ENCODE measurements at places on chromosomes 2 and 18.

GRCh38 chr2:25257931-25258846, 83.5 kb downstream of the DNMT3A start:
- DNase-seq = no peak

- no peak for DNase-seq
Measured at GRCh38 chr2:10236571-10237391, 65.9 kb upstream of the HPCAL1 start.

DNA sequence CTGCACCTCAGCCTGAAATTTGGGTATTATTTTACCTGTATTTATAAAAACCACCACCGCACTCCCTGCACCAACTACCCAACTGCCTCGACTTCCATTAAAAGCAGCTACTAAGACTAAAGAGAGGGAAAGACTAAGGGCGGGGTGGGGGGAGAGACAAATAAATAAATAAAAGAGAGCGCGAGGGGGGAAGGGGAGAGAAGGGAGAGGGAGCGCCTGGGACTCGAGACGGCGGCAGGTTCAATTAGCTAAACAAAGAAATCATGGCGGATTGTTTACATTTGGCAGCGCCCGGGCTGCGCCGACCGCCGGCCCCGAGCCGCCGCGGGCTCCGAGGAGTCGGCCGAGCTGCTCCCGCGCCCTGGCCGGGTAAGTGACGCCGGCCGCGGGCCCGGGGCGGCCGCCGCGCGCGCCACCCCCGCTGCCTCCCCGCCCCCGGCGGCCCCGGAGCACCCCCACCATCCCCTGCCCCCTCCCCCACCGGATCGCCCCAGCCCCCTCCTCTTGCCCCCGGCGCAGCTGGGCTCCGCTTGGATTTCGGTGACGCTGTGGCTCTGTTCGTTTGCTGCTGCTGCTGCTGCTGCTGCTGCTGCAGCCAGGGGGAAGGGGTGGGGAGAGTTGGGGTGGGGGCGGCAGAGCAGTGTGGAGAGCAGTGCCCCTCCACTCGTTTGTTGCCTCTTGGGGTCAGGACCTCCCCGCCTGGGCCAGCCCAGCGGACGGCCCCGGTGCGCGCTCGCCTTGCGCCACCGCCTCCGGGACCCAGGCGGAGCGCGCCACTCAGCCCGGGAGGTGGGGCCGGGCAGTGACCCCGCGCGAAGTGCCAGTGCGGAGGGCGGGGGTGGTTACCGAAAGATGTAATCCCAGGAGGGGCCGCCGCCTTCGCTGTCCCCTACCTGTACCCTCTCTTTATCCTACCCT, 187.2 kb upstream of the FANCL start:
- DNase-seq = peak; percentile 22

GRCh38 chr18:13434854-13435253, 216.3 kb downstream of the LDLRAD4 start:
- DNase-seq = no peak

DNA sequence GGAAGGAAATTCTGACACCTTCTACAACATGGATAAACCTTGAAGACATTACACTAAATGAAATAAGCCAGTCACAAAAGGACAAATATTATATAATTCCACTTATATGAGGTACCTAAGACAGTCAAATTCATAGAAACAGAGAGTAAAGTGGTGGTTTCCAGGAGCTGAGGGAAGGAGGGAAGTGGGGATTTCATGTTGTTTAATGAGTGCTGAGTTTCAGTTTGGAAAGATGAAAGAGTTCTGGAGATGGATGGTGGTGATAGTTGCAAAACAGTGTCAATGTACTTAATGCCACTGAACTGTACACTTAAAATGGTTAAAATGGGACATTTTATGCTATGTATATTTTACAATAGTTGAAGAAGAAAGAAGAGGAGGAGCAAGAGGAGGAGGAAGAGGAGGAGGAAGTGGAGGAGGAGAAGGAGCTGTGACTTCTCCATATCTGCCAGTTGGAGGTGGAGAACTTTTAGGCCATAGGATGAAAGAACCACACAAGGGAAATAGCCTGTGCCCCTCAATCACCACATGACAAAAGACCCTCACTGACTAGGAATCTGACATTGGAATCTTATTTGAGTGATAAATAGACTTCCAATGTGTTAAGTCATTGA, 55.3 kb upstream of the LGALSL start:
- DNase-seq = no peak

DNA sequence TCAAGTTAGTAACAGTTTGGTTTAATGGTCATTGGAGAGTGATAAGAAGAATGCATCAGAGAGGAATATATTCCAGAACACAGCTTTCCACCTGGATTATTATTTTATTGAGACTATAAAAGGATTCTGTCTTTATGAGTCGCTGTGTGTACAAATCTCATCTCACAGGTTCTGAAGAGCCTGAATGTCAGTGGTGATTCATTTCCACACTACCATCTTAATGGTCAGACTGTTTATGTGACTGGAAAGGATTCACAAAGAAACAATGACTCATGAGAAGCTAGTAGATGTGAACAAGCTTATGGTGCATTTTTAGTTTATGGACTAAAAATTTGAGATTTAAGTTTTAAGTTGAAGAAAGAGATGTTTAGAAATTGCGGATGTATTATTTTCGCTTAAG, 685.4 kb upstream of the NRXN1 start:
- DNase-seq = no peak

DNA sequence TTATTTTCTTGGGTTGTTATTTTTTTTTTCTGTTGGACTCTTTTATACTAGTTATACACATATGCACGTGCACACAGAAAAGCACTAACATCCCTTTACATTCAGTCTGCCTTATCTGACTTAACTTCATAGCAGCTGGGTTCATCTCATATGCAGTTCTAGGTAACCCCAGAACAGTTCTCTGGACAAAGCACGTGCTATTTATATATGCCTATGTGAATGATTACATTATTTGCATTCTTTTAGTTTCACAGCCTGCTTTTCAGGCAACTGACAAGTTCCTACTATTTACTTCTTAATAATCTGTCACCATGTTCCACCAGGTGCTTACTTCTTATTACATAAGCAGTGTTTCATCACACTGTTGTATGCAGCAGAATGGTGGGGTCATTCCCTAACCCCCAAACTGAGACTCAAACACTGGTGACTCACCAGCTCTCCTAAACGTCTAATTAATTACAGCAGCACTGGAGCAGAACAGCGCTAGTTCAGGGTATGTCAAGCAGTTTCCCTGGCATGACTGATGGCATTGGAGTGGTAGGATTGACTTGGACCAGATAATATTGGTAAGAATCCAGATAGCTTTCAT, 372.8 kb downstream of the CLIP4 start:
- no peak for DNase-seq

GRCh38 chr2:62200868-62201267, 5.0 kb downstream of the B3GNT2 start:
- DNase-seq = no peak

DNA sequence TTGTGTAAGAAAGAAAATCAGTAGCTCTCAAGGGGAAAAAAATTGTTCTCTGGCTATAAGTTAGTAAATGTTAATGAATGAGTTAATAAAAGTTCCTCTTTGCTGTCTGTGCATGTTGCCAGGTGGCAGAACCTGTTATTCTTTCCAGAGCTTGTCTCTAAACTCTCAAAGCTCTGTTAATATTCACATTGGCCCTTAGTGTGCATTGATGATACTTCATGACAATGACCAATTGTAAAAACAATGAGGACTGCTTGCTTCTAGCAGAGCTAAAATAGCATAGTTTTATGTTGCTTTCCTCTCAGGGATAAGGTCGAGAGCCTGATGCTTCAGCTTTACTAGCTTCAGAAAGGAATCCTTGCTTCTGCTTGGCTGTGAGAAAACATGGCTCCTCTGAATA, 91.5 kb downstream of the RAD51AP2 start:
- no peak for DNase-seq

- peak; percentile 20 for DNase-seq
Measured at GRCh38 chr18:25164848-25165811, 186.8 kb downstream of the ZNF521 start.

GRCh38 chr18:48151421-48152065, 221.1 kb upstream of the SMAD2 start:
- no peak for DNase-seq

DNA sequence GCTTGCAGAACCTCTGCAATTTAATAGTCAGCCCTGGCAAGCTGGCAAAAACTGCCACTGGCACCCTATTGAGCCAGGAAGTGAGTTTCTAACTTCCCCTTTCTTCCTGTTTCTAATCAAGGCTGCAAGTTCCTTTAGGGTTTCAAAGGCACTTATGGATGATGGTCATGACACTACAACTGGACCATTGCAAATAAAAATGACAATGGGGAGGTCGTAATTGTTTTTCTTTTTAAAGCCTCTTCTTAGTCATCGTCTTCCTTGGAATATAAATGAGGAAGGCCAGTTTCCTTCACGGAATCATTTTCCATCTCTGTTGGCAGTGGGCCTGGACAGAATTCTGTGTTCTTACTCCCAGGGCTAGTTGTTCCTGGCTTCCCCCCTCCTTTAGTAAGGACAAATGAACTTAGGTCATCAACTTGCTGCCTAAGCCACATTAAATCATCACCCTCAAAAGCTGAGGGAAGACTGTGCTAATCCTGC, 35.8 kb downstream of the SH3RF3 start:
- no peak for DNase-seq

DNA sequence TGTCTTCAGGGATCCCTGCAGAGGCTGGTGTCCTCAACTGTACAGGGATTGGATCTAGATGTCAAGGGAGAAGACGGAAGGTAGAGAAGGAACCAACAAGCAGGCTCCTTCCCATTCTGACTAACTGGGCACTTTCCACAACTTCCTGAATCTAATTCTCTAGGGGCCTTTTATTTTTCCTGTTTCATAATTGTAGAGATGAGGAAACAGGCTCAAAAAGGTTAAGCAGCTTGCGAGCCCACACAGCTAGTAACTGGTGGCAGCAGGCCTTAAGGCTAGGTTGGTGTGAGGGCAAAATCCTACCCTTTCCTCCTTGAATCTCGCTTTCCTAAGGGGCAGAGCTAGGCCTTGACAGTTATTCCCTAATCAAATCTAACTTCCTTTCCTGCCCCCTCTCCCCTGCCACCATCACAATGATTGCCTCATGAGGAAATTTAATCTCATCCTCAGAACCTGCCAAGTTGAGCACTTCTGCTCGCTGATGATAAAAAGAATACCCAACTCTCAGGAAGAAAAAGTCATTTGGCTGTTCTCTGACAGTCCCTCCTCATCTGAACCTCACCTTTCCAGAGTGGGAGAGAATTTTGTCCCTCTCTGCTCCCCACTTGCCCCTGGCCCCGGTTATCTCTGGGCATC, 35.7 kb upstream of the POLE4 start:
- DNase-seq = no peak

- no peak for DNase-seq
Measured at GRCh38 chr2:120348737-120349439, 3.0 kb downstream of the INHBB start.

- DNase-seq = no peak
Measured at GRCh38 chr2:95759481-95760246, 167.9 kb downstream of the TRIM43 start.

DNA sequence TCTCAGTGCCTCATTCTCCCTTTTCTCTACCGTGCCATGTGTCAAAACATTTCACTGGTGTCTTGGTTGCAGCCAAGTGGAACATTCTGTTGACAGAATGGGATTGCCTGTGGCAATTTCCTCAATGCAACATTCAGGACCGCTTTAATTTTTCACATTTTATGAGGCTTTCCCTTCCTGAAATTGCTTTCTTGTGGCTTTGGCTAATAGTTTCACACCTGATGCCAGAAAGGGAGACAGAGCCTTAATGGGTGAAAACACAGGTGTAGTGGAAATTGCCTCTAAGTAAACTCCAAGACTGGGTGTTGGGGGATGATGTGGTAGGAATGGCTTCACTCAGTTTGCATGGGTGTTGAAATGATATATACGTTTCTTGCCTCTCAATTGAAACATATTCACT, 278.3 kb downstream of the TSN start:
- no peak for DNase-seq

- DNase-seq = peak; percentile 82
Measured at GRCh38 chr2:239927424-239927981, 97.6 kb downstream of the NDUFA10 start.

DNA sequence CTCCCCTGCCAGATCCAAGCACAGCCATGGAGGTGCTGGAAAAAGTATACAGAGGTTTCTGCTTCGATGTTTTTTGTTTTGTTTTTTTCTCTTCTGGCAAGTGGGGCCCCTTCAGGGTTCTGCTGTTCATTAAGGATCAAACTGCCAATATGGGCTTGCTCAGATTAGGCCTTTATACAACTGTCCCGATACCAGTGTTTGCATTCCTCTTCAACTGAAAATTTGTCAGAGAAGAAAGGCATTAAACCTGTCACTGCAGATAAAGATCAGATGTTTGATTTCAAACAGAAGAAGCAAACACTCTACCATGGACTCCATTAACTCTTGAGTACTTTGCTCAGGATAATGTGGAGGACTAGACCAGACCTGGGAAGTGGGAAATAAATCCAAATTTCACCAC, 396.0 kb upstream of the SMIM21 start:
- no peak for DNase-seq

GRCh38 chr18:47522359-47522758, 270.9 kb upstream of the SKOR2 start:
- no peak for DNase-seq

DNA sequence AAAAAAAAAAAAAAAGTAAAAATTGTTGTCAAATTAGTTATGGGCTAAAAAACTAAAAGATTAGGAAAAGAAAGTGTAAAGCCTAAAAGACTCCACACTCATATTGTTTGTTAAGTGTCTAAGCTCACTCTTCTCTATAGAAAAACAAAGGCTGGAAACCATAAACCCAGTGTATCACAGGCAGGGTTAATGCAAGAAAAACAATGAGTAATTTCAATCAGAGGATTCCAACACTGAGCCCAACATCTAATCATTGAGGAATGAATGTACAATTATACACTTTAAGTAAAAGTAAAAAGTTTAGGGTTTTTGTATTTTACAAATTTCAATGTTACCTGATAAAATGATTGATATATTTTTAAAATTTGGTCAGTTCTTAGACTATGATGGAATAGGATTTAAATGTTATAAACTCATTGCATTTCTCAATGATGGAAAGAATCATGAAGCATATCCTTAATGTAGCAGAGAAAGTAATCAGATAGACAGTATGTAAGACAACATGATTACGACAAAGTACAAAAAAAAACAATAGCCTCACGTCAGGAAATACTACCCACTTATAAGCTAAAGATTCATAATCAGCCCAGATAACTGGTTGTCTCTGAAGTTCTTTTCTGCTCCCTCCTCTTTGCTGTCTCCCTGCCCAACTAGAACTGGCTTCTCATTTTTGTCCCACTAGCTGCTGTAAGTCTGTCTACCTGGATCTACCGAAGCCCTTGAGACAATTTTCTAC, 44.5 kb upstream of the SP3 start:
- DNase-seq = no peak

DNA sequence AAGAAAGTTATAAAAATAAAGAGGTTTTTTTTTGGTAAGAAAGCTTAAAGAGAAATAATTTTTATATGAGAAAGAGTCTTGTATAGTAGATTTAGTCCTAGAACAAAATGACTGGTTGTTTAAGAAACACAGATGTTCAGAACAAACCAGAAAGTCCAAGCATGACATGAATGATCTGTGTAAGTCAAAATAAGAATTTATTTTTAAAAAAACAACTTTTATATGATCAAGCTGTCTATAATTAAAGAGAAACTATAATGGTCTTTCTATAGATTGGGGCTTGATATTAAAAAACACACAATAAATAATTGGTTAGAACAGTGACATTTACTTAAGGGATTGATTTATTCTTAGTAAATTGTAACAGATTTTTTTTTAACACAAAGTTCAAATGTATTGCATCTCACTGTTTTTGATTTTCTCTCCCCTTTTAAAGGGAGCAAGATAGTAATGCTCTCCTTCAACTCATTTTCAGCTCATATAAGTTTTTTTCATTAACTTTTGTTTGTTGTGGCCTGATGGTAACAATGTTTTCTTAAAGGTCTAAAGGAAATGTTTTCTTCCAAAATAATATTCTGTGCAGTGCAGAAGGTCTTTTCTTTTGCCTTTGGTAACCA, 1256.8 kb downstream of the LRP1B start:
- no peak for DNase-seq

Measured in AG08396 (cell line).